SK-N-SH treated with all-trans-retinoic acid at 6 μM for 48 hours (cell line): ENCODE measurements at places on chromosomes 2 and 18.

- ATAC-seq: no peak; the same call in 2 of the 3 replicates
Measured at GRCh38 chr2:85049236-85049635, 78.3 kb downstream of the KCMF1 start.

DNA sequence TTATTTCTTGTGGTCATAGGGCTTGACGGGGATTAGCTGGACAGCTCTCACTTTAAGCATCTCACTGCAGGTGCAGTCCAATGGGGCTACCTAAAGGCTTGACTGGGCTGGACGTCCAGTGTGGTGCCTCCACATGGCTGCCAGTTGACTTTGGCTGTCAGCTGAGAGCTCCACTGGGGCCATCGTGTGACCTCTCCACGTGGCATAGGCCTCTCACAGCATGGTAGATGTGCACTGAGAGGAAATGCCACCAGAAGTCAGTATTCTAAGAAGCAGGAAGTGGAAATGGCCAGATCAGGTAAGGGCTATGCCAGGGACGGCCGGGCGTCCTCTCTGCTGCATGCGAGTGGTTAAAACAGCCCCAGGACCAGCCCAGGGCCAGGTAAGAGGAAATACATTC is 105.2 kb upstream of the TWIST2 start:
- no peak for ATAC-seq

- ATAC-seq: no peak
Measured at GRCh38 chr18:48459016-48459415, 49.8 kb upstream of the ZBTB7C start.

- no peak for ATAC-seq
Measured at GRCh38 chr2:138956116-138956515, 175.9 kb upstream of the NXPH2 start.

DNA sequence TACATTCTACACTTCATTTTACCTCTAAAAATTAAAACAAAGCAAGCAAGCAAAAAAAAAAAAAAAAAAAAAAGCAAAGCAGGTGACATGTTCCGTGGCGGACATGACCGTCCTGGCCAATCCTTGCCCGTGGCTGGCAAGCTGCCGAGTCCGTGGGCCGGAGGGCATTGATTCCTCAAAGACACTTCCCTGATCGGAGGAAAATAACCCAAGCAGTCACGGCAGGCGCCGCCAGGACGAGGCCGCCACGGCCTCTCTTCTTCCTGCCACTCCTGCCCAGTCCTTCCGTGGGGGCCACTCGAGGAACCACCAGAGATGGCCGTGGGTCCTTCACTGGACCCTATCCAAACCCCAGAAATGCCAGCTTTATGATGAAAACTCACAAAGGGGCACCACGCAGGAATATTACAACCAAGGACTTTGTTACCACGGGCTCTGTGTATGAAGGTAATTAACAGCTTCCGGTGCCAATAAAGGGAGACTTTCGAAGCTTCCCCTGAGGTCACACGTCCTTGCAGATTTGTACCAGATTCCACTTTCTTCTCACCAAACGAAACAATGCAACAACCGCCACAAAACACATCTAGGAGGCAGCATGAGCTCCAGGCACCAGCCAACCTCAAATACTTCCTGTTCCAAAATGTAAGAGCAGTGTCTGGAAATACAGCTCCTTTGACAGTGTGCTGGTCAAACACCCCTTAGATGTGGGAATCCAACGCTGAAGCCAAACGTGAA is 170.3 kb downstream of the HDAC4 start:
- no peak for ATAC-seq

DNA sequence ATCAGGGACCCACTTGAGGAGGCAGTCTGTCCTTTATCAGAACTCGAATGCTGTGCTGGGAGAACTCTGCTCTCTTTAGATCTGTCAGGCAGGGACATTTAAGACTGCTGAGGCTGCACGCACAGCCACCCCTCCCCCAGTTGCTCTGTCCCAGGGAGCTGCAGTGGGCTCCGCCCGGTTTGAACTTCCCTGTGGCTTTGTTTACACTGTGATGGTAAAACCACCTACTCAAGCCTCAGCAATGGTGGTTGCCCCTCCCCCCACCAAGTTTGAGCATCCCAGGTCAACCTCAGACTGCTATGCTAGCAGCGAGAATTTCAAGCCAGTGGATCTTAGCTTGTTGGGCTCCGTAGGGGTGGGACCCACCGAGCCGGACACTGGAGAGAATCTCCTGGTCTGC is 11.8 kb upstream of the LHCGR start:
- no peak for ATAC-seq

GRCh38 chr2:157911246-157911645 is 35.1 kb upstream of the ACVR1 start:
- no peak for ATAC-seq

- ATAC-seq: peak; percentile 72
Measured at GRCh38 chr2:72993147-72993932, 76.0 kb downstream of the EMX1 start.

- no peak for ATAC-seq
Measured at GRCh38 chr2:38260469-38260868, 116.6 kb downstream of the ATL2 start.

DNA sequence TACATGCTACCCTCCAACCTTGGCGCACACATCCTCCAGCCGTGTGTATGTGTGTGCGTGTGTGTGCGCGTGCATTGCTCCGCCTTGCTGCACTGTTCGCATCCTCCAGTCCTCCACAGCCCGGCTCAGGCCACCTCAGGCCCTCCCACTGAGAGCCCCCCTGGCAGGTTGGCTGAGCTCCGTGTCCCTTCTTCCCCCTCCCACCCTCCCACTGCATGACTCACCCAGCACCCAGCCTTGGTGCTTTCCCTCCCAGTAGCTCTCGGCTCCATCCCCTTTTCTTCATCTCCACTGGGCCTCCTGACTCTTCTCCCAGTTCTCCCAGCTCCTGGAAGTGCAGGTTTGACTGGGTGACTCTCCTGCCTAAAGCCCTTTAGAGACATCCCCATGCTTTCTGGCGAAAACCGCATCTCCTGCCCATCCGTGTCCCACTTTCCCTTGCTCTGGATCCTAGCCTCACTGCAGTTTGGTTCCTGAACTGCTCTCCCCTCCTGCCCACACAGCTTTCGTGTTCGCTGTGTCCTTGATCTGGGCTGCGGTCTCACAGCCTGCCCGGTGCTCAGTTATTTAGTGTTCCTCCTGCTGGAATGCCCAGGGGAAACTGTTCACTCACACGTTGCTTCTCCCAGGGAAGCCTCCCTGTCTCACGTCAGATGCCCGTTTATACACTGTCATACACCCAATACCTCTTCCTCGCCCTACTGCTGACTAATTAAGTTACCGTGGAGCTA is 4.9 kb downstream of the TMEM177 start:
- ATAC-seq: no peak; the same call in 1 of the 3 replicates

DNA sequence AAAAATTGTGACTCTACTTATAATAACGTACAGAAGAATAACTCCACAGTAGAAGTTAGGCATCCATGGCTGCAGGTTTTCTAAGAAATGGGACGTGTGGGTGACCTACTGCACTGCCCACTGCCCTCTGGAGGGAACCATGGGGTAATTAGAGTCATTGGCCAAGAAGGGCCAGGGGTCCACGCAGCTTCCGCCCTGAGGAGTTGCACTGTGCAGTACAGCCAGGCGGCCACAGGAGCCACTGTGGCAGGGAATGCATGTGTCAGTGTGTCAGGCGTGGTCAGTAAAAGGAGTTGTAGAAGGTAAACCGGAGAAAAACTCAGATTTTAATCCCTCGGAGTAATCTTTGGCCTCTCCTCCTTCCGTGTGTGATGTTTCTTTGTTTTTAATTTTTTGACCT is 24.8 kb downstream of the NCK2 start:
- peak; percentile 48; the same call in 2 of the 3 replicates for ATAC-seq

- no peak for ATAC-seq
Measured at GRCh38 chr2:126307740-126308139, 348.2 kb upstream of the GYPC start.

DNA sequence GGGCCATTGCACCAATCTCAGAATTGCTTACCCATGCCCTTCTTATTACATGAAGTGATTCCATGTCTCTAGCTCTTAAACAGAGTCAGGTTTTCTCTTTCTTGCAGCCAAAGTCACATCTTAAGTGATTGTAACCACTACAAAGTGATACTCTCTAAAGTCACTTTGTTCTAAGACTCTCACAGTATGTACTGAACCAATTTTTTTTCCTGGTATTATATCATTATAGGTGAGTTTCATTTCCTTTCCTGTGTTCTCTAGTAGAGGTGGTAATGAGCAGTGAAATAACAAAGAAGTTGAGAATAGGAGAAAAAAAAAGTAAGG is 66.3 kb upstream of the DARS1 start:
- ATAC-seq: no peak

- ATAC-seq: no peak
Measured at GRCh38 chr18:12313530-12314245, 5.6 kb downstream of the TUBB6 start.

DNA sequence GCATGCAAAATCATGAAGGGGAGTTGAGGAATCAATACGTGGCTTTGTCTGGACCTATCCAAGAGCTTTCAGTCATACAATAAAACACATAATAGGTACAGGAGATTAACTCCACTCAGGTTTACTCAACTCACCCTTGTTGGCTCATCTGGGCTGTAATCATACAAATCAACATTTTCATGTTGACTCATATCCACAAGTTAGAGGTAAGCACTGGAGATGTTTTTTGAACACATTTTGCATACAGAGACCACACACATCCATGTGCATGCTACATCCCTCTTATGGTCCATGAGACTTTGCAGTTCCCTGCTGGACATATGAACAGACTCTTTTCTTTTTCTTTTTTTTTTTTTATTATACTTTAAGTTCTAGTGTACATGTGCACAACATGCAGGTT is 336.9 kb upstream of the PIK3C3 start:
- ATAC-seq: no peak

DNA sequence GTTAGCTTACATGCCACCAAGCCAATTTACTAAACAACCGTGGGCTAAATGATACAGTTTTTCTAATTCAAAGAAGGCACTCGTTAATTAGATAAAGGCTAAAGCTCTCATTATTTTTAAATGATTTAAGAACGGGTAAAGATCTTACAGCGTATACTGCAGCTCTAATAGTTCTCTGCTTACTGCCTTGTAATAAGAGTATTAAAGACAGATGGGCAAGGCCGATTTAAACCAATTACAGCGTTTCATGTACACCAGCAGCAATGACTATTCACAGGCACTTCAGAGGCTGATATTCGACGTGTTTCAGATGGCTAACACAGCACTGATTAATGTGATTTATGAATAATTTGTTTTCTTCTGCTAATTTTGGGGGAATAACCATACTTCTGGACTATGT is 259.3 kb downstream of the ZNF407 start:
- ATAC-seq: peak; percentile 88

GRCh38 chr2:110780461-110780860 is 48.1 kb downstream of the ACOXL start:
- ATAC-seq: no peak

DNA sequence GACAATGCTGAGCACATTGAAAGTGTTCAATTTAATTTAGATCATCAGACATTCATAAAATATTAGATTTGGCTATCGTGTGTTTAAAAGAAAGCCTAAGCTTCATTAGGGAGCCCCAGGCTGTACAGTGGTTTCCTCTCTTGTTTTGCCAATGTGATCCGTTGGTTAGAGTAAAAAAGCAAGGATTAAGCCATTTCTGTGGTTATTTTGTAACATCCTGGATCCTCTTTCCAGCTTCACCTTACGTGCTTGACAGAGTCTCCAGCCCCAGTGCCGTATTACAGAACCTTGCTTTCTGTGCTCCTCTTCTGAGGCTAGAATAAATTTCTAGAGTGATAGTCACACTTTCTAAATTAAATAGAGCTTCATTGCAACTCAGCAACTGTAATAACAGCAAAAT is 289.3 kb upstream of the LINC00305 start:
- no peak for ATAC-seq
